ENCODE measurements at places on chromosomes 1 and 21.
A peak's percentile ranks its signal among the peaks of the same experiment; 100 is the strongest.

DNA sequence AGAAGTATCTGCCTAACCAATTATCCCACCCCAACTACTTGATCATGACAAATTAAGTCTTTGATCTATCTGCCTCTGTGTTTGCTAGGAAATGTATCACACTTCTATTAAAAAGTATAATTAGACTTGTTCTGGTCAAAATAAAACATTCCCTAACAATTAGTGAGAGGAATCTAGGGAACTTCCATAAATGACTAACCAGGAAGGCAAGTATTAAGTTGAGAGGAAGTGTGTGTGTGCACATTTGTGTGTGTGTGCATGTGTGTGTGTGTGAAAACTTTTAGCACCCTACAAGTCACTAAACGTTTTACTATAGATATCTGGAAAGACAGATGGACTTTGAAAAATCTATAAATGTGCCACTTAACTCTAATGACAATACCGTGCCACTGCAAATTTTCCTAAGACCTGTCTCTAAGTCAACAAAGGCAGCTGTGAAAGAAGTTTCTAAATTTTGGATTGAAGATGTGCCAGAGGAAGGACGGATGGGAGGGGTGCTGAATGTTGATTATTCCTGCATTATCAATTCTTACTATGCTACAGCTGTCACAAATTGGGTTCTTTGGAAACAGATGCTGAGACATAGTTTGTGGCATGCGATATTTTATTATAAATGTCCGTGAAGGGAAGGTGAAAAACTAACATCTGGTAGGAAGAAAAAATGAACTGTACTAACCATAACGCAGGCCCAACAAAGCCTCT, 567.1 kb downstream of the PTPRC start:
- no peak for DNase-seq

DNA sequence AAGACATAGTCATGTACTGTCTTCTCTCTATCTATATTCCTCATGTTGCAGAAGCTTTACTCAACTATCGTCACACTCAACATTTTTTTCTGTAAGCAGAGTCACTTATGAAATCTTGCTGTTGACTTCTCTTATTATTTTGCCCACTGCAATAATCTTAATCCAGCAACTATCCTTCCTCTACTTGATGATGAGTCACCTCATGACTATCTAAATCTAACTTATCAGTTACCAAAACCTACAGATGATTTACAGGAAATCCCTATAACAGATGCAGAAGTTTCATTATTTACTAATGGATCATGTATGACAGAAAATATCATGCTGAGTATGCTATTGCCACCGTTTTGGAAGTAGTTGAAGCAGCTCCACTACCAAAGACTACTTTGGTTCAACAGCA, 378.9 kb downstream of the DUSP10 start:
- DNase-seq, result no peak

GRCh38 chr1:248924696-248925532, 18.9 kb downstream of the PGBD2 start:
- peak; percentile 10 for DNase-seq

- DNase-seq, result peak; percentile 12
Measured at GRCh38 chr1:88741413-88741812, 57.3 kb downstream of the PKN2 start.

GRCh38 chr1:228794173-228794572, 58.9 kb downstream of the RHOU start:
- no peak for DNase-seq

DNA sequence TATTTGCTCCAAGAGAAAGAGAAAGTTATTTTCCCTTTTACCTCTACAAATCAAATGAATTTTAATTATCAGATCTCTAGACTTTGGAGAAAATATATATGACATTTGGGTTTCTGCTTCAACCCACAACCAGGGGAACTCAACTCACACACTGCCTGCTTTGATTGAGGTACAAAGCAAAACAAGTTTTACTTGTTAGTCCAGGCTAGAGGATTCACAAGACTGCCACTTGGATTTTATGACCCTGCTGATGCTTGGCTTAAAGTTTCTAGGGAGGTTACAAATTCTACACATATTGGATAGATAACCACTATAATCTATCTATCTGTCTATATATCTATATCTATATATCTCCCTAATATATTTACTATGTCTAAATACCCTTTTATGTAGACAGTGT, 467.3 kb upstream of the RGS18 start:
- no peak for DNase-seq

DNA sequence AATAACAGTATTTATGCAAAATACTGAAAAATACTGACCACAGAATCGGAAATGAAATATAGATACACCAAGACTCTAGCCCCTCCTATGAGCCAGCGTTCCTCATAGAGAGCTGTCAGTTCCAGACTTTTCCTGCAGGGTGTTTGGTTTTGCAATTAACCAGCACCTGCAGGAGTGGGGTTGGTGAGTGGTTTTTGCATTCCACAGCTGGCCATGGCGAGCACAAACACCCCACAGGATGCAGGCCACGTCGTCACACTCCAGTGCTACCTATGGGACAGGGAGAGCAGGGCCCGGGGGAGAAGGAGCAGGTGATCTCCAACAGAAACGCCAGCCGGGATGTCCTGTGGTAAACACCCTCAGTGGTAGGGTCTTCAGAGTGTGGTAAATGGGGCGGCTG, 94.1 kb downstream of the ERG start:
- no peak for DNase-seq

- DNase-seq, result no peak
Measured at GRCh38 chr1:42757892-42758275, 8.9 kb downstream of the P3H1 start.

GRCh38 chr1:95233319-95233736, 682 bp upstream of the RWDD3 start:
- no peak for DNase-seq

DNA sequence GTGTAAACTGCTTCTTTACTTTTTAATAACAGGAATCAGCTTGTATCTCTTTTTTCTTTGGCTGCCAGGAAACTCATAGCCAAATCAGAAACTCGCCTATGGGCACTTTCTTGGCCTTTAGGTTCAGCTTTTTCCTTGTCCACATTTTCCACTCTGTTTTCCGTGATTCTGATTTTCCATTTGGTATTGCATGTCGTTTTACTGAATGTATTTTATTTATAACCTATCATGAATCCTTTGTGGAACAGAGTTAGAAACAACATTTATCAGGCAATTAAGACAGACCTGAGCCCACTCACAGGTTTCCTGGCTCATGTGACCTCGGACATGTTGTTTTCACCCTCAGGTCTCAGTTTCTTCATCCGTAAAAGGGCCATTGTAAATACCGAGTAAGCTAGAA, 5.3 kb upstream of the ECE1 start:
- no peak for DNase-seq

DNA sequence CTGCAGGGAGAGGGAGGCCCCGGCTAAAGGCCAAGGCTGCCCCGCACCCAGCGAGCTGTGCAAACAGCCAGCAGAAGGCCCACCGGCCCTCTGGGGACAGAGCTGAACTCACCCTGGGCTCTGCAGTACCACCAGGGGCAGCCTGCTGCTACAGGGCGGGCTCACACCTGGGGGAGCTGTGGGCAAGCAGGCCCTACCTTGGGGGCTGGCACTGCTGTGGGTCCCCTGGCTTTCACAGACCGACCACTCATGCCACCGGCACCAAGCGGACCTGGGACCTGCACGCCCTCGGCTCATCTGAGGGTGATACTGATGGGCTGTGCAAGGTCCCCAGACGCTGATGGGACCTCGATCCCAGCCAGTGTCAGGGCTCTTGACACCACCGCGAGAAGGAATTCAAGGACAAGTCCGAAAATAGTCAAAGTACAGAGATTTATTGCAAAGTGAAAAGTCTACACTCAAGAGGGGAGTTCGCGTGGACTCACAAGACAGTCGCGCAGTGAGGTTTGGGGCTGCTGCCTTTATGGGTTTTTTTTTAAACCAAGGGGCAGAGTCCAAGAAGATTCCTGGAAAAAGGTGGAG, 61.0 kb upstream of the ADARB1 start:
- no peak for DNase-seq

DNA sequence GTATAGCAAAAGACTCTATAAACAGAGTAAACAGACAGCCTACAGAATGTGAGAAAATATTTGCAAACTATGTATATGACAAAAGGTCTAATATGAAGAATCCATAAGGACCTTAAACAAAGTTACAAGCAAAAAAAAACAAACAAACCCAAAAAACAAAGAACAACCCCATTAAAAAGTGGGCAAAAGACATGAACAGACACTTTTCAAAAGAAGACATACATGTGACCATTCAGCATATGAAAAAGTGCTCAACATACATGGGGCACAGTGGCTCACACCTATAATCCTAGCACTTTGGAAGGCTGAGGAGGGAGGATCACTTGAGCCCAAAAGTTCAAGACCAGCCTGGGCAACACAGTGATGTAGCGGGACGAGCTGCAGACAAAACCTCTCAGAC, 17.9 kb upstream of the OR2B11 start:
- DNase-seq, result no peak

- DNase-seq, result peak; percentile 49
Measured at GRCh38 chr1:91830242-91831131, 55.5 kb downstream of the TGFBR3 start.

GRCh38 chr1:112894010-112894292, 62.0 kb downstream of the SLC16A1 start:
- no peak for DNase-seq

DNA sequence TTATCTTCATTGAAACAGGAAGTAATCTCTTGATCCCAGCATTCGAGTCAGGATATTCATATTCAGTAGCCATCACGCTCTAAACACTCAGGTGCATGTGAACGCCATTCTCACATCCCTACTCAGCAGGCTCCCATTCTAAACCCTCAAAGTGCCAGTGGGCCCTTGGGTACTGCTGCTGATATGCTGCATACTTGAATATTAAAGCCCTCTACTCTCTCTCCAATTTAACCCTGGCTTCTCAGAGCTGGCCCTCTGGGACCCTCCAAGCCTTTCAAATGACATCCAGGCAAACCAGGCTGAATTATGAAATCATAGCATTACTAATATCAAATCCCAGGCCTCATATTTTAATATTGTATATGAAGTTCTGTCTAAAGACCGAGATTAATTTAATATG, 468.2 kb downstream of the NUF2 start:
- DNase-seq, result no peak

GRCh38 chr1:190754666-190755065, 277.0 kb upstream of the BRINP3 start:
- no peak for DNase-seq

- no peak for DNase-seq
Measured at GRCh38 chr1:22258698-22259097, 115.8 kb upstream of the WNT4 start.

GRCh38 chr1:179840107-179840506, 37.5 kb downstream of the TOR1AIP2 start:
- no peak for DNase-seq

GRCh38 chr1:156505679-156506298, 5.2 kb upstream of the MEF2D start:
- DNase-seq, result no peak

DNA sequence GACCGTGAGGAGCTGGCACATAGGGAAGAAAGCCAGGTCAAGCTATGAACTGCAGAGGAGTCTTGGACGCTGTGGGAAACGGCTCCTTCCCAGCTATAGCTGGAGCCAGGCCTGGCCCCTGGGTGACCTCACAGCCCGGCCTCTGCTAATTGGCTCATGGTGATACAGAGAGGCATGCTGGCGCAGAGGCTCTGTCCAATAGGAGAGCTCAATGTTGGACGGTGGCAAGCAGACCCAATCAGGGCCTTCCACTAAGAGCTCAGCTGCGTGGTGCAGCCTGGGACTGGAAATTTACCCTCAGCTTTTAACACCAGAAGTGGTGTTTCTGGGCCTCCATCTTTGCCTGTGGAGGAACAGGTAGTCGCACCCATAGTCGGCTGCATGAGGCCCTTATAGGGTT, 64.4 kb upstream of the GRHL3 start:
- DNase-seq, result no peak

DNA sequence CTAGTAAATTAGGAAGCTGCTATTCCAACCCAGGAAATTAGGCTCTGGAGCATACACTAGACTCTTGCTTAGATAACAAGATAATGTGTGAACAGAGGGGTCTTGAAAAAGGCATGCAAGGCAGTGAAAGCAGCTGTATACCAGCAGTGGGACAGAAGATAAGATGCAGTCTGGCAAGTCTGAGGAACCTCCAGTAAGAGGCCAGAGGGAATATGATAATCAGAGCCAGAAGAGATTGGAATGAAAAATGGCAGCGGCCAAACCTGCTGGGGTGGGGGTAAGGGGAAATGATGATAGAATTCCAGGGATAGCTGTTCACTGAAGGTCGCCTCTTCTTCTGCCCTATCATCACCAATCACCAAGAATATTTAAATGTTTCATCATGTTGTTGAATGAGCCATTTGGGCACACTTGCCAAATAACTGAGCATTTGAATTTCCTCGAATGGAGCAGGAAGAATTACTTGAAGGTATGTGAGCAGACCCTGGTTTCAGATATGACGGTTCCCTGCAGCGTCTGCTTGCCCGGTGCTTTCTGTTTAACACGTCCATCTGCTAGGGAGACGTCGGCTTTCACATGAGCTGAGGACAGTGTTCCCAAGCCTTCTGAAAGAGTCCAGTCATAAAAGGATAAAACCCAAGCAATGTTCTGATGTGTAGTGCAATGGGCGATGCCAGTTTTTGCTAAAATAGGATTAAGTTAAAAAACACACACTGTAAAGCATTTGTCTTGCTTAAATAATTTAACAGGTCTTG, 173.3 kb downstream of the RWDD3 start:
- DNase-seq, result no peak

DNA sequence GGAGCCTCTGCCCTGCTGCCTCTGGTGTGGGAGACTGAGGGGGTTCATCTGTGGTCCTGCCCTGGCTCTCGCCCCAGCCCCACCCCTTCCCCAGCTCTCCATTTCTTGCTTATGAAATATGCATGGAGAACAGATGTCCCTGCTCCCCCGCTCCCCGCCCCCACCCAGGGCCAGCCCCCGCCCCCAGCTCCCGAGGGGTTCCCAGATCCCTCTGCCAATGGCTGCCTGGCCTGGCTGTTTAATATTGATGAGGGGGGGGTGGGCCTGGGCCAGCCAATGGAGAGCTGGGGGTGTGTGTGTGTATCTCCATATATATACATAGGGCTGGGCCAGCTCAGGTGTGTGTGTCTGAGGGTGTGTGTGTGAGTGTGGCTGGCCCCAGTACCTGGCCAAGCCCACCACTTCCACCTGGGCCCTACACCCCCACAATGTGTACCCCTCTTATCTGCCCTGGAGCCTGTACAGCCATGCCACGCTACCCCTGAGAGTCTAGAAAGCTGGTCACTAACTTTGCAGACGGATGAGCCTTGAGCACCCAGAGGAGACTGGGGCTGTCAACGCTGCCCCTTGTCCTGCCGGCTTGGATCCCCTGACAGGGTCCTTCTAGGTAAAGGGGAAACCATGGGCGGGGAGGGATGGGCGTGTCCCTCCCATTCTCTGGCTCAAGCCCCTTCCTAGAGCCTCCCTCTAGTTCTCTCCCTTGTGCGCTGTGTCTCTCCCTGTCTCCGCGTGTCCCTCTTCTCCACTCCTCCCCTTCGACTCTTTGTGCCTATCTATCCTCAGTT, at the start of gene NHLH1:
NHLH1 (plus strand) TSS at position 341 of the 785 bp plus-strand sequence. CDS start 3,661 bp downstream, outside the sequence.
- no peak for DNase-seq

- no peak for DNase-seq
Measured at GRCh38 chr1:244815600-244816099, 19.8 kb upstream of the COX20 start.

DNA sequence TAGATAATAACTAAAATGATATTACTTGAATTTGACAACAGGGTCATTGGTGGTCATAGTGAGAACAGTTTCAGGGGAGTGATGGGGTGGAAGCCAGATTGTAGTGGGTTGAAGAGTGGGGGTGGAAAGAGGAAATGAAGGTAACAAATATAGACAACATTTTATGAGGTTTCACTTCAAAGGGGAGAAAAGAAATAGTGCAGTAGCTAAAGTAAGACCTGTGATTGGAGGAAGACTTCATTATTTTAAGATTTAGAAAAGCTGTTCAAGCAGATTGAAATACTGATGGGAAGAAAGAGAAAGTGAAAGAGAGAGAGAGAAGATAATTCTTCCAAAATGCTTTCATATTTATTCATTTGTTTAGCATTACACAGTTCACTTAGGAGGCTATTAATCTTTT, 52.0 kb upstream of the KCNA3 start:
- DNase-seq, result no peak
